ENCODE measurements at places on chromosomes 1 and 21. TPM values are rescaled to one million over a fixed set of nuclear protein-coding genes. Genes with fewer than 3 reads are reported as not detected.

- no peak for DNase-seq
- H3K4me1 ChIP-seq, result peaks cover 12% of the 10 kb centered on the region
- H3K36me3 ChIP-seq, result no peaks in the 10 kb centered on the region
- H3K4me3 ChIP-seq, result no peak overlapping the region
- no peak overlapping the region for H3K27ac ChIP-seq
Observed at GRCh38 chr1:181485287-181486097, 2.2 kb downstream of the CACNA1E start.

Gene UBAP2L
- total RNA-seq, result 90.6 TPM

DNA sequence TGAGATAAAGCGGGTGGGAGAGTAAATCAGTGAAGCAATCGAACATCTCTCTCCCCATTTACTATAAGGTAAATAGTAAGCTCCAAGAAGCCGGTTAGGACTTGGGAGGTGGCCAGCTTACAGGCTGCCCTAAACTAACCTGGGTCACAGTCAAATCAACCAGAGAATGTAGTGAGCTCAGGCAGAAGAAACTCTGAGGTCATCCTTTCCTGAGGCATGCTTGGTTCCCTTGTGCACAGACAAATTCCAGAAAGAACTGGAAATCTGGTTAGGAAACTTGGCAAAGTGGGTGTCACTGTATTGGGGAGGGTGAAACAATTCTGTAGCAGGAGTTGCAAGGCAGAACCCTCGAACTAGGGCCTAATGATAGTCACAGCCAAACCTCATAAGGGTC lies 72.5 kb downstream of the NTMT2 start:
- H3K4me1 ChIP-seq, result no peaks in the 10 kb centered on the region
- no peak overlapping the region for H3K27ac ChIP-seq
- no peaks in the 10 kb centered on the region for H3K36me3 ChIP-seq
- no peak overlapping the region for H3K4me3 ChIP-seq
- H3K27me3 ChIP-seq, result no peaks in the 10 kb centered on the region

DNA sequence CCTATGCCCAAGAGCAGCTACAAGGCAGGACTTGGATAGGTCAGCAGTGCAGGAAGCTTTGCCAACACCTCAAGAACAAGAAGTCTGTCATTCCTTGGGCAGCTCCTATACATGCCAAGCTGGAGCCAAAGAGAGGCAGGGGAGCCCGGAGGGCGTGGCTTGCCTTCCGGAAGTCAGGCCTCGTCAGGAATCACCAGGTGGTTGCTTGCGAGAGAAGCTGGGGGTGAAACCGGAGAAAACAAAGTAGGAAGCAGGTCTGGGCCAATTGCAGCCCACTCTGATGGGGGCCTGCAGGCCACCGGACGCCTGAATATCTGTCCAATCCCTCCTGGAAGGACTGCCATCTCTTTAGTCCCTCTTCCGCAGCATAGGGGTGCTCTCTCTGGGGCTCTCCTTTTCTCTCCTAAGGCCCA lies 794 bp upstream of the FAM76A start:
- peak overlapping the region; percentile 88 for H3K27ac ChIP-seq
- H3K27me3 ChIP-seq, result no peaks in the 10 kb centered on the region
- peak; percentile 75 for DNase-seq
- peaks cover 40% of the 10 kb centered on the region for H3K4me1 ChIP-seq

DNA sequence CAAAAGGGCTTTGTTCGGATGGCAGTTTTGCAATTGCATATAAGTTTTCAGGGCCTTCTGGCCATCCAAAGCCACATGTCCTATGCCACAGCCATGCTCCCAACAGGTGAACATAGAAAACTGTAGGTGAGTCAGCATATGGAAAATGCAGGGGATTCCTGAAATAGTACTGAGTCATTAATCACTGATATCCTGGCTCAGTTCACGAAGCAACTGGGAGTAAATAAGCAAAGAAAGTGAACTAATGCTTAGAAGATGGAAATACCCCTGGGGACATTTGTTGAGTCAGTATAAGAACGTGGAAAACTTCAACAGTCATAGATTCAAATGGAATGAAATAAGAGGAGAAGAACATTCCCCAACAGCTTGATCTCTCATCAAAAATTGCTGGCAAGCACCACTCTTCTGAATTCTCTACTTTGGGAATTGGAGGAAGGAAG lies 148.9 kb upstream of the RUNX1 start:
- peaks cover under 1% of the 10 kb centered on the region for H3K4me1 ChIP-seq
- H3K27ac ChIP-seq, result no peak overlapping the region
- H3K27me3 ChIP-seq, result no peaks in the 10 kb centered on the region
- DNase-seq, result no peak
- H3K36me3 ChIP-seq, result no peaks in the 10 kb centered on the region

GRCh38 chr1:201185527-201186128 lies 5.0 kb upstream of the IGFN1 start:
- H3K4me3 ChIP-seq, result no peak overlapping the region
- no peak for DNase-seq
- no peaks in the 10 kb centered on the region for H3K4me1 ChIP-seq

DNA sequence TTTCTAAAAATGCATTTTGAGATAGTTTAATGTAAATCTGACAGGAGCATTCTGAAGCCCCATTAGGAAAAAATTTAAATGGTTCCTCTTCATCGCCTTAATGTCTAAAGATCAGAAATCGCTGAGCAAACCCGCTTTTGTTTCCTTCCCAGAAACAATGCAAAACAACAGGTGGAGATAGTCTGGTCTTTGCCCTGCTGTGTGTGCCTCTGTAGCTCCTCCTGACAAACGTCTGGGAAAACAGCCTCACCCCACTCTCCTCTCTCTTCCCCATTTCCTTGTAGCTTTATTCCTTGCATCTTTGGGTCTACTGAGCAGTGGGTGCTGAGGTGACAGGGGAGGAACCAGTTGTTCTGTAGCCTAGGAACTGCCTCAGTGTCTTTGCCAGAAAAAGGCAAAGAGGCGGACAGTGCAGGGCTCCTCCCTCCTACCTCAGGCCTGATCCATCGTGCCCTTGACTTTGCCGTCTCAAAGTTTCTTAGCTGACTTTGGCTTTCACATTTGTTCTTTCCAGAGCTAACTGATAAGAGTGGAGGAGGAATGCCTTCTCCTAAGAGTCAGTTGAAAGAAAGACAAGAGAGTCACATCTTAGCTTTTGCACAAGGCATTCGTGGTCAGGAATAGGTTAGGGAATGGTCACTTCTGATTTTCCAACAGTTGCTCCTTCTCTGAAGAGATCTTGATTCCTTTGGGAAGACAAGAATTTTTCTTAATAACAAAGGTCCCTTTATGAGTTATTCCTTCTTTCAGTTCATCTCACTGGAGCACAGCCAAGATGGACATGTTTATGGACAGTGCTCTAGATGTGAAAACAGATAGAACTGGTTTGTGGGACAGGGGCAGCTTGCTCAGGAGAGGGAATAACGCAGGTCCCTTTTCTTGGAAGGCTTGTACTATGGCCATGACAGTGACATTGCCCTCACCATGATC lies 24.9 kb downstream of the SYT11 start:
- H3K4me3 ChIP-seq, result no peak overlapping the region
- no peaks in the 10 kb centered on the region for H3K27me3 ChIP-seq
- H3K4me1 ChIP-seq, result no peaks in the 10 kb centered on the region
- peaks cover 25% of the 10 kb centered on the region for H3K36me3 ChIP-seq
- H3K27ac ChIP-seq, result no peak overlapping the region

GRCh38 chr1:6975331-6976043 lies 190.2 kb downstream of the CAMTA1 start:
- H3K36me3 ChIP-seq, result no peaks in the 10 kb centered on the region
- no peak overlapping the region for H3K4me3 ChIP-seq
- no peak overlapping the region for H3K27ac ChIP-seq
- H3K4me1 ChIP-seq, result no peaks in the 10 kb centered on the region

Gene SNRNP40
- 1.8 TPM for total RNA-seq

GRCh38 chr1:71908303-71908702 lies 374.0 kb downstream of the NEGR1 start:
- H3K4me1 ChIP-seq, result peaks cover 5% of the 10 kb centered on the region
- H3K27me3 ChIP-seq, result no peaks in the 10 kb centered on the region
- no peaks in the 10 kb centered on the region for H3K36me3 ChIP-seq
- no peak overlapping the region for H3K27ac ChIP-seq
- H3K4me3 ChIP-seq, result no peak overlapping the region
- no peak for DNase-seq

DNA sequence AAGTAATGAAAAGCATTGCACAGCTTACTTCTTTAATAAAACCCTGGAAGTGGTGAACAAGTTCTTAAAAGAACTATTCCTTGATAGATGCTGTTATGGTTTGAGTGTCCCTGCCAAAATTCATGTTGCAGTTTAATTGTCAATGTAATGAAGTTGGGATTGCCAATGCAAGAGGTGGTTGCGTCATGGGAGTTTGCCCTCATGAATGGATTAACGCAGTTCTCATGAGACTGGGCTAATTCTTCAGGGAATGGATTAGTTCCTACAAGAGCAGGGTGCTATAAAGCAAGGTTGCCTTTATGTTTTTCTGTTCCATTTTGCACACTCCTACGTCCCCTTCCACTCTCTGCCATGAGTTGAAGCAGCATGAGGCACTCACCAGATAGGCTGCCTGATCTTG lies 446.7 kb upstream of the B3GALT2 start:
- H3K4me1 ChIP-seq, result no peaks in the 10 kb centered on the region
- no peaks in the 10 kb centered on the region for H3K36me3 ChIP-seq
- H3K27me3 ChIP-seq, result no peaks in the 10 kb centered on the region
- no peak overlapping the region for H3K4me3 ChIP-seq
- no peak overlapping the region for H3K27ac ChIP-seq

Gene SYT14
- not detected for total RNA-seq

Gene INSRR
- 0.29 TPM for total RNA-seq

Gene AMY2A
- not detected for total RNA-seq

Gene ASCL5
- total RNA-seq, result not detected

GRCh38 chr21:28992526-28993292 lies at the start of gene LTN1:
LTN1 (minus strand) TSS chr21:28992877; CDS start chr21:28992805, 72 bp downstream.
- no peaks in the 10 kb centered on the region for H3K36me3 ChIP-seq
- H3K27me3 ChIP-seq, result no peaks in the 10 kb centered on the region
- peak; percentile 99 for DNase-seq
- H3K4me3 ChIP-seq, result peak within 1 kb of the TSS; percentile 96
- H3K27ac ChIP-seq, result peak within 1 kb of the TSS; percentile 92

GRCh38 chr1:226893936-226894335 lies 23.5 kb downstream of the PSEN2 start:
- peaks cover 39% of the 10 kb centered on the region for H3K36me3 ChIP-seq
- H3K4me3 ChIP-seq, result no peak overlapping the region
- no peaks in the 10 kb centered on the region for H3K27me3 ChIP-seq
- DNase-seq, result no peak

DNA sequence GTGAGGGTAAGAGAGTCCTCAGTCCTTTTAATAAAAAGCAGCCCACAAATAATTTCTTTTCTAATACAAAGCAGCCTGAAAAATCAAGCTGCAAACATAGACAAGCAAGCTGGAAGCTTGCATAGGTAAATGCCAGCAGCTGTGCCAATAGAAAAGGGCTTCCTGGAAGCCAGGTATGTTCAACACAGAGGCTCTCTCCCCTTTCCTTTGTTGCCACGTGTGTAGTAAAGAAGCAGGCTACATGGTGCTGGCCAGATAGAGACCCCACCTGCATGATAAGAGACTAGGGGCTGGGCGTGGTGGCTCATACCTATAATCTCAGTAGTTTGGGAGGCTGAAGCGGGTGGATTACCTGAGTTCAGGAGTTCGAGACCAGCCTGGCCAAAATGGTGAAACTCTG lies 50.1 kb upstream of the ERRFI1 start:
- H3K4me1 ChIP-seq, result peaks cover 23% of the 10 kb centered on the region
- no peaks in the 10 kb centered on the region for H3K27me3 ChIP-seq
- H3K27ac ChIP-seq, result peak overlapping the region; percentile 76
- peak; percentile 64 for DNase-seq
- no peak overlapping the region for H3K4me3 ChIP-seq

- H3K27ac ChIP-seq, result no peak overlapping the region
- H3K27me3 ChIP-seq, result no peaks in the 10 kb centered on the region
- peaks cover 44% of the 10 kb centered on the region for H3K4me1 ChIP-seq
- H3K36me3 ChIP-seq, result no peaks in the 10 kb centered on the region
- DNase-seq, result no peak
- H3K4me3 ChIP-seq, result peak overlapping the region; percentile 89
Observed at GRCh38 chr1:164561007-164561406, 2.0 kb downstream of the PBX1 start.

- H3K36me3 ChIP-seq, result no peaks in the 10 kb centered on the region
- no peak within 1 kb of the TSS for H3K27ac ChIP-seq
- DNase-seq, result no peak
- peak within 1 kb of the TSS; percentile 39 for H3K4me3 ChIP-seq
Observed at GRCh38 chr1:179742717-179743678, at the start of gene FAM163A. FAM163A (plus strand) TSS chr1:179743291; CDS start chr1:179813098, 69,807 bp downstream.

Gene CTTNBP2NL
- 14.0 TPM for total RNA-seq

- peak; percentile 23 for DNase-seq
- H3K4me3 ChIP-seq, result no peak overlapping the region
- no peak overlapping the region for H3K27ac ChIP-seq
- peaks cover 5% of the 10 kb centered on the region for H3K4me1 ChIP-seq
Observed at GRCh38 chr21:27796106-27796505, 829.2 kb upstream of the ADAMTS5 start.
